ENCODE measurements at places on chromosomes 3 and 15.

DNA sequence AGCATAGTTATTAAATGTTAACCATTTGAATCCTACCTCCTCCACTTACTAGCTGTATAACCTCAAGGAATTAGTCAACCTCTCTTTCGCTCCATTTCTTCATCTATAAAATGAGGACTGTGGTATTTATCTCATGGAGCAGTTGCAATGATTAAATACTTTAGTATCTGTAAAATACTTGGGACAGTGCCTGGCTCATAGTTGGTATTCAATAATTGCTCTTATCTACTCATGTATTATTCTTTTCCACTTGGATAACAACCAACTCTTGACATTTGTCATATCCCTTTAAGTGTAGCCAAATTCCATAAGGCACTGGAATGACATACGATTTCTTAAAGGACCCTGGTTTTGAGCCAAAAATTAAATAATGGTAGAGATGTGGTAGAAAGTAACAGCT lies 72.0 kb downstream of the FSIP1 start:
- no peak for DNase-seq

- DNase-seq: peak; percentile 34
Observed at GRCh38 chr3:27720899-27721716, 1.0 kb downstream of the EOMES start.

DNA sequence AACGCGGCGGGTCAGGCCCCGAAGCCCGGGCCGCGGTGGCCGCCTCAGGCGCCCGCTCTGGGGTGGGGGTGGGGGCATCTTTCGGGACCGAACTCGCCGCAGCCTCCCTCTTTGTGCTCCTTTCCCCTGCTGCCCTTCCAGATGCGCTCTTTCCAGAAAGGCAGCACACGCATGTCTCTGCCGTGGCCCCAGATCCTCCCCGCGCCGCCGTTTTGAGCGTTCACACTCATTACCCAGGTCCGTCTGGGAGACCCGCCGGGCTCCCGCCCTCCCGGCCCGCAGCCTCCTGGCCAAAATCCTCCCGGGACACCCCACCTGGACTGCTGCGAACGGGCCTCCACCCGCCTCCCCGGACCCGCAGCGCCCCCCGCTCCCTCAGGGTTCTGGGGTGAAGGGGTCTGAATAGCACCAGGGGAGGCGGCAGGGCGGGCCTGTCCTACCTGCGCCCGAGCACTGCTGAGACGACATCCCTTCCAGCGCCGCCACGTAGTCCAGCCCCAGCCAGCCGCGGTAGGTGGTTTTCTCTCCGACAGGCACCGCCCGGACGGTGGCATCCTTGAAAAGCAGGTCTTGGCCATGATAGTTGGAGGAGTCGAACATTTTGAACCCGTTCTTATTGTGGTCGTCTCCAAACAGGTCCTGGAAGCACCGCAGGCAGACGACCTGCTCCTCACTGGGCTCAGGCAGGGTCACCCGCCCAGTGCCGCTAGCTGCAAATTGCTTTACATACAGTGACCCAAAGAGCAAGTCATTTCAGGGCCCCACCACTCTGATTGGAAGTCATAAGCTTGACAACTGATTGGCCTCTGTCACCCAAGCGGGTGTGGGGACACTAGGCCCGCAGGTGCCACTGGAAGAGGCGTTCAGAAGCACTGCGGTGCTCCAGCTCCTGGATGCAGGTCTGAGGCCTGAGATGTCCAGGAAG lies 25.9 kb downstream of the MELTF start:
- DNase-seq: no peak

- no peak for DNase-seq
Observed at GRCh38 chr15:101376615-101377395, 81.8 kb upstream of the SNRPA1 start.

GRCh38 chr3:197501496-197501878 lies 54.3 kb downstream of the BDH1 start:
- DNase-seq: no peak

GRCh38 chr15:60563539-60564404 lies 84.8 kb upstream of the ICE2 start:
- DNase-seq: no peak

DNA sequence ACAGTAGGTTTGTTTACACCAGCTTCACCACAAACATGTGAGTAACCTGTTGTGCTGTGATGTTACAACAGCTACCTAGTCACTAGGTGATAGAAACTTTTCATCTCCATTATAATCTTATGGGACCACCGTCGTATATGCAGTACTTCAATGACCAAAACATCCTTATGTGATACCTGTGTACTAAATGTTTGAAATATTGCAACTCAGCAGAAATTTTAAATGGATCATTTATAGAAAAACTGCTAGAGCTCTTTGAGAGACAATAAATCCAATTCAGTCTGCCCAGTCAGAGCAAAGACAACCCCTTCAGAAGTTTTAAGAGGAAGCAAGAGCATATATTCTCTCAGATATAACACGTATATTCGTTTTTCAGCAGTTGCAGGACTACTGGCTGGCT lies 73.4 kb downstream of the THBS1 start:
- DNase-seq: no peak

DNA sequence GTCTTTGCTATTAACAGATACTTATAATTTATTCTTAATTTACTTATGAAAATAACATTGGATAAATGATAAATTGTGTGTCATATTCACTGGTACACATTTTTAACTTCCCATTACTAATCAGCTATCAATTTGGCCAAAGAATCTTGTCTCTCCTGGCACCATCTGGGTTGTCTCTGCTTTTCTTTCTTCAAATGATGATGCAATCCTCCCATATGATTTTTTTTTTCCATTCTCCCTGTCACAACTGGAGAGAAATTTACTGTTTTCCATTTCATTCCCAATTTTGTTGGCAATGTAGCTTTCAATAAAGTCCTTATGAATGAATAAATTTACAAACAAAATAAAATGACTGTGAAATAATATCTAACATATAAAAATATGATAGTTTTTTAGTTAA lies 743.7 kb upstream of the EPHA6 start:
- no peak for DNase-seq

- DNase-seq: no peak
Observed at GRCh38 chr3:128725547-128726022, 398 bp upstream of the RAB7A start.

DNA sequence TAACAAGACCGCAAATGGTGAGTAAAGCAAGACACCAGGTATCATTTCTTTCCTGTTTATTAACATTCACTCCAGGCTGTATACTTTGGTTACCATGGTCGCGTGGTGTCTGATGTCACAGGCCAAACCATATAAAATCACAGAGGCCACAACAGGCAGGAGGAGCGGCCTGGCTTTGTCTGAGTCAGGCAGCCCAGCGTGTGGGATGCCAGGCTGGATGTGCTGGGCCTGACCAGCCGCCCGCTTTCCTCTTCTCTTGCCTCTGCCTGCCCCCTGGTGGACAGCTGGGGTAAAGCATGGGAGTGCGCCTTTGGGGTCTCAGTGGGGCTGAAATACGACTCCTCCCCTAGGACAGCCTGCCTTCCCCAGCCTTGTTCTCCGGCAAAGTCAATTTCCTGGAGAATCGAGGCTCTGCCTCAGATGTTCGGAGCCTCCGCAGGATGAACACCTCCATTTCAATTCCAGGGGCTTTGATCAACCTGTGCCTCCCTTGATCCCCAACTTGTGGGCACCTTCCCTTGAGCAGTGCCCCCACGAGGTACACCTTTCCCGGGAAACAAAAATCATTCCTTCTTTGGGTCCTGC lies 78.2 kb downstream of the CCNL1 start:
- DNase-seq: peak; percentile 91

- DNase-seq: no peak
Observed at GRCh38 chr3:30501526-30501925, 104.9 kb upstream of the TGFBR2 start.

DNA sequence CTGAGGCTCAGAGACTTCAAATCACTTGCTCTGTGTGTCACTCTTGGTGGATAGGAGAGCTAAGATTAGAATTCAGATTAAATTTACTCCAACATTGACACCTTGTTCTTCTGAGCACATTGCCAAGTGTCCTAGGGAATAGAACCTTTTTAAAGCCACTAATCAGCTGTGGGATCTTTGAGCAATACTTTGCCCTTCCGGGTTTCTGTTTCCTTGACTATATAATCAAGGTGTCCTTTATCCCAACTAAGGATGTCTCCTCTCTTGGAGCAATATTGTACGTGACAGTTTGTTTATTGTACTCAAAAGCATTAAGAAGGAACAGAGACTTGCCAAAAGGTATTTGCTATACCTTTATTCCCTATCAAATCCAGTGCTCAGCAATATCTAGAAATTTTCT lies 170.9 kb upstream of the CADPS start:
- no peak for DNase-seq

GRCh38 chr15:40282147-40282868 lies 556 bp downstream of the ANKRD63 start:
- peak; percentile 64 for DNase-seq

DNA sequence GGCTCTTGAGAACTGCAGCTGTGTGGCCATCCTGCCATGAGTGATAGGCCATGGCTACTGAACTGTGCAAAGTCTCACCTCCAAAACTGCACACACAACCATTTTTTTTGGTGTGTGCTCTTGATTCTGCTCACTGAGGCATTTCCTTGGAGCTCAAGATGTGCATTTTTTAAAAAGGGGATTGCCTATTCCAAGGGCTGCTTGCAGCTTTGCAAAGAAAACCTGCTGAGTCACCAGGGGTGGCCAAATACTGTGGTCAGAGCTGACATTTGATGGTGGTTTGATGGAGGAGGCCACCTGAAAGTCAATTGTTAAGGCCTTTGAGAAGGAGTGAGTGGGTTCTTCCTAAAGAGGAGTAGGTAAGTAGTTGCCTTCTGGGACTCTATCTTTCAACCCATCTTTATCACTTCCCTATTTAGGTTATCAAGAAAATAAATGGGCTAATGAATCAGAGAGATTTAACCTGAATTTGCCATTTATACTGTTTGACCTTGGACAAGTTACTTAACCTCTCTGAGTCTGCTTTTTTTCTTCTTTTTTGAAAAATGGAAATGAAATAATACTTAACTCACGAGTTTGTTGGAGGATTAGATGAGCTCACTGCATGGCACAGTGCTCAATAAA lies 87.9 kb downstream of the CHST2 start:
- DNase-seq: no peak

- peak; percentile 70 for DNase-seq
Observed at GRCh38 chr3:183265834-183266417, 12.9 kb downstream of the B3GNT5 start.

DNA sequence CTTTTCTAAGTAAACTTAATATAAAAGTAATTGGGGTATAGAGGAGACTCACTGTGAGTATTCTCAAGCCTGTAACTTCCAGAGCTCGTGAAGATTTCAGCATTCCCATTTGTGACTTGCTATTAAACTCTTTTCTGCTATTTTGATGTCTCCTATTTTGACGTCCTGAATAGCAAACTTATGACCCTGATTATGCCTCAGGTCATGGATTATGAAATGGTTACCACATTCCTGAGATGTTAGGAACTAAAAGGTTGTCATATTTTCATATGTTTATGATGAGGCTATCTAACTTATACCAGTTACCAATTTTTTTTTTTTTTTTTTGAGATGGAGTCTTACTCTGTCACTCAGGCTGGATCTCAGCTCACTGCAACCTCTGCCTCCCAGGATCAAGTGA lies 105.5 kb downstream of the ATG7 start:
- no peak for DNase-seq

- DNase-seq: no peak
Observed at GRCh38 chr3:89908711-89909213, 801.3 kb downstream of the EPHA3 start.
